ENCODE measurements at places on chromosomes 2 and 18.

DNA sequence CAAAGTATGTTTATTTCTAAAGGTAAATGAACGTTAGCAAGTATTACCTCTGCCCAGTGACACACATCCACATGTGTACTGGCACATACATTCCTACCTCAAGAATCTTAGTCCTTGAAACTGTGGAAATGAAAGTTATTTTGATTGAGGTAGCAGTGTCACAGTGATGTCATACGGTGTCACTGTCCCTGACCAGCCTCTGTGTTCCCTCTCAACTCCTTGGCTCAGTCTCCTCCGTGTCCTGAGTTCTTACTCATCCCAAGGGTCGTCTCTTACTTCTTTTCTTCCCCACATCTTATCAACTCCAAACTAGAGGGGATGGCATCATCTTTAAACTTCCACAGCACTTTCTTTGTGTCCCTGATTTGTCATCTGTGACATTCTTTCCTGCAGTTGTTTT lies 3.3 kb downstream of the NCK2 start:
- DNase-seq, result no peak

DNA sequence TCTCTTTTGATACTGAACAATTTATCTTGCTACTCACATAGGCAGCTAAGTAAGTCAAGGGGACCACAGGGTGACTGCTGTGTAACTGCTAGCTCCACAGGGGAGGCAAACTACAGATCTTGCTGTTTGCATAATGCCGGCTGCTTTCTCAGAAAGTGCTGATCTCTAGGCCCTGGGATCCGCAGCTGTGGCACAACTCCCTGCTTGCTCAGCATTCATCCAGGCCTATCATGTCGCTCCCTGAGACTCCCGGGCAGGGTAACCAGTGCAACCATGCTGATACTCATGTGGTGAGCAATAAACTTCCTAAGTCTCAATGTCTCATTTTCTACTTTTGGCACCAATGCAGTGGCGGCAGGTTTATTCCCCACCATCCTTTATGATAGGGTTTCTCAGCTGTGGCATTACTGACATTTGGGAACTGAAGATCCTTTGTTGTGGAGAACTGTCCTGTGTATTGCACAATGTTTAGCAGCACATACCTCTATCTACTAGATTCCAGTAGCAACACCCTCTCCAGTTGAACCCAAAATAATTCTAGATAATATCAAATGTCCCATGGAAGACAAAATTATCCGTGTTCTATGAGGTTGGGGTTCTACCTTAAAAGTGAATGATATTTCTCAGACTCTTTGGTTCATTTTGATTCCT lies 1101.3 kb downstream of the LRP1B start:
- DNase-seq, result peak; percentile 40

DNA sequence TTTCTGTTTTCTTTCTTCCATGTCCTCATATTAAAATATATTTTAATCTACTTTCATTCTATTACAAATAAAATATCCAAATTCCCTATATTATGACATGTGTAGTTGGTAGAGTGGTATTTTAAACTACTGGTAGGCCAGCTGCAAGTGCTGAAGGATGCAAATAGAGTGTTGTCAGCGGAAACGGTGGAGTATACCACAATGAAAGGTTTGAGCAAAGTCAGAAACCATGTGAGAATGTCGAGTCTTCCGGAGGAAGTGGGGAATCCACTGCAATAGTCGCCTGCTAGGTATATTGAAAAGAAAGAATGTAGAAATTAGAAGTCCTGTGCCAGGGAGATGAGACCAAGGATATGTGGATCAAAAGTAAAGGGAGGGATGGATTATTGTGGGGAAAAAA lies 373.9 kb downstream of the DSEL start:
- DNase-seq, result no peak

DNA sequence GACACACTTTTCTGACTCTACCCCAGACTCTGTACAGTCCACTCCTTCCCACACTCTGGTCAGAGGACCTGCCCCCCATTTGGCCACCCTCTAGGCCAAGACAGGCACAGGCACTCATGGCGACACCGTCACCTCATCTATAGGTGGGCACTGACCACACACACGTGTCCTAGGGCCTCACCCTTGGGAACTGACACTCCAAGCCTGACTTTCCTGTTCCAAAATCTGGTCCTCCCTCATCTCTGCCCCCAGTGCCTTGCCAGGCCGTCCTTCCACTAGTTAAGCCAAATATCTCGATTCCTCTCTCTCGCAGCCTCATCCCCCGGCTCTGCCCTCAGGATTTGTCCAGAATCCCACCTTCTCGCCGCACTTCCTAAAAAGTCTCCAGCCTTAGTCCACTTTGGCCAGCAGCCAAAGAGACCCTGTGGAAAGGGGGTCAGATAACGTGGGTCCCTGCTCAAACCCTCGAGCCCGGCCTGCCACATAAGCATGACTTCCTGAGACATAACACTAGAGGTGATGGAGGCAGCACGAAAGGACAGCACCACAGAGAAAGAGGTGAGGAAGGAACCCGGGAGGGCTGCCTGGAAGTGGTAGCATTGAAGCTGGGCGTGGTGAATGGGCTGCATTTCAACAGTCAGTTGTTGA lies 105.8 kb upstream of the OTOS start:
- no peak for DNase-seq

DNA sequence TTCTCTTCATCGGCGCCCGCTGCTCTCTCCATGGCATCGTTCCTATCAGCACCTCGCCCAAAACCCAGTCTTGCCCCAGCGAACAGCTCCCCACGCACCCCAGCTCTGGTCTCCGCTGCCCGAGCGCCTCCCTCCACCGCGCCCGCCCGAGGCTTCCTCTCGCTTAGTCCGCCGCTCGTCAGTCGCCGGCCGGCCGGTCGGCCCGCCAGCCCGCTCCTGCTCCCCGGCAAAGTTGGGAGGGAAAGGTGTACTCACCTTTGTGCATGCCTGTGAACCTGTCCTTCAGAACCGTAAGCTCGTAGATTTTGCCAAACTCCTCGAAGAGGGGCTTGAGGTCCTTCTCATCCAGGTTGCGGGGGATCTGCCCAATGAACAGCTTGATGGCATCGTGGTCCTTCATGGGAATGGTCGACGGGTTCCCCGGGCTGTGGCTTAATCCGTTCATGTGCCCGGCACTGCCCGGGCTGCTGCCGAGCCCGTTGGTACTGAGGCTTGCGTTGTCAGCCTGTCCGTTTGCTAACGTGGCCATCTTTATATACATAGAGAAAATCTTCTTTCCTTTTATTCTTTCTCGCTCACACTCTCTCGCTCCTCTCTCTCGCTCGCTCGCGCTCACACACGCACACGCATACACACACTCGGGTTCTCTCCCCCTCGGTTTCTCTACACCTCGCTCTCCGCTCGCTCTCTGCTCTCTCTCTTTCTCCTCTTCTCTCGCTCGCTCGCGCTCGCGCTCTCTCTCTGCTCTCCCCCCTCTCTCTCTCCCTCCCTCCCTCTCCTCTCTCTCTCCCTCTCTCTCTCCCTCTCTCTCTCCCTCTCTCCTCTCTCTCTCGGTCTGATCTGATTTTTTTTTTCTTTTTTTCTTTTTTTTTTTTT lies at the start of gene CELF4:
TSS of gene CELF4 (minus strand) at position 698 of the 876 bp plus-strand sequence.
- no peak for DNase-seq

DNA sequence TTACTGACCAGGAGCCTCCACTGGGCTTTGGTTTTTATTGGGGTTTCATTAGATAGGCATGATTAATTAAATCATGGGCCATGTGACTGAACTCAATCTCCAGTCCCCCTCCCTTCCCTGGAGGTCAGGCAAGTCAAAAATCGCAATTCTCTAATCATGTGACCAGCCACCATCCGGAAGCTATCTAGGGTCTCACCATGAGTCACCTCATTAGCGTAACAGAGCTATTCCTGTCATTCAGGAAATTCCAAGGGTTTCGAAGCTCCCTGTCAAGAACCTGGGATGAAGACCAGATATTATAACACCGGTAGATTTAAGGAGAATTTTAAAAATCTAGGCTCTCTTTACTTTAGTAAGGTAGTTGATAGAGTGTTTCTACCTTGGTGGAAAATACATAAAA lies 180.3 kb upstream of the TCF4 start:
- no peak for DNase-seq

GRCh38 chr2:236826606-236827156 lies 257.1 kb downstream of the ACKR3 start:
- no peak for DNase-seq

- no peak for DNase-seq
These were observed 402.0 kb upstream of the ACVR2A start for GRCh38 chr2:147442816-147443215.

DNA sequence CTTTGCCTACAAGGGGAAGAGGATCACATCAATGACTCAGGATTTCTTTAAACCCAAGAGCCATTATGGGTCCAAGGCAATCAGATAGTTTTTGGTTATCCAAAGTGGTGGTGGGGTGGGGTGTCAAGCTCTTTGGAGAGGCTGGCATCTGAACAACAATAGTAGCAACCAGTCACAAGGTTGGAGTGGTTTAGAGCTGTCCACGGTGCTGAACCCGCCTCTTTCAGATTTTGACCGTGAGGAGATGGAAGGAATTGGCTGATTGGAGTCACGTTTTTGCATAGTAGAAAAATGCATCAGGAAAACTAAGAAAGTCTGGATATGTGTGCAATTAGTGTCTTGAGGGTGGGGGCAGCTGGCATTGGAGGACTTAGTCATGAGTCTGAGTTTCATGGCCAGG lies 159.9 kb downstream of the LOXHD1 start:
- no peak for DNase-seq
